Activated naive CD4-positive, alpha-beta T cell treated with anti-CD3 and anti-CD28 coated beads, Interleukin-2, amount 10 ng/mL, durations not matched to agents 7 days and 5 days (primary cell): ENCODE measurements at places on chromosomes 16 and 17.

DNA sequence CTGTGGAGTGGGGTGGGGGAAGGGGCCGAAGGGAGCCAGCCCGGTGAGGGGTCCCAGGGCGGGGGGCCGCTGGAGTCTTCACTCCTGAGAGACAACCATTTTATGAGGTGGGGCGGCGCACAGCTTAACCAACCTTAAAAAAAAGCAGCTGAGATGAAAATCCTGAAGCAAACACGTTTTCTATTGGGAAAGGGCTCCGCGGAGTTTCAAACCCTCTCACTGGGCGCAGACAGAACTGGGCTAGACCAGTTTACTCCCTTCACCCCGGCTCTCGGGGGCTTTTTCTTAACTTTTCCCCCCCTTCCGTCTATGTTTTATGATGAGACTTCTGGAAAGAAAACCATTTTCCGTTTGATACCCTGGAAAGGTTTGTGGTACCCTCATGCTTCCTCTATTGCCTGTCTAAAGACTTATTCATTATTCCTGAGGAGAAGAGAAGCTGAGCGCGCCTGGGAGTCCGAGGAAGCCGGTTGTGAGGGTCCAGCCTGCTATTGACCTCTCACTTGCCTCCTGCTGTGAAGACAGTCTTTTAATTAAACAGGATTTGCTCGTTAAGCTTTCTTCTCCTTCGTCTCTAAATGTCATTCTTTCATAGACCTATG, 482 bp upstream of the SSH2 start:
- no peak overlapping the region for H3K4me3 ChIP-seq
- H3K27ac ChIP-seq: no peak overlapping the region

DNA sequence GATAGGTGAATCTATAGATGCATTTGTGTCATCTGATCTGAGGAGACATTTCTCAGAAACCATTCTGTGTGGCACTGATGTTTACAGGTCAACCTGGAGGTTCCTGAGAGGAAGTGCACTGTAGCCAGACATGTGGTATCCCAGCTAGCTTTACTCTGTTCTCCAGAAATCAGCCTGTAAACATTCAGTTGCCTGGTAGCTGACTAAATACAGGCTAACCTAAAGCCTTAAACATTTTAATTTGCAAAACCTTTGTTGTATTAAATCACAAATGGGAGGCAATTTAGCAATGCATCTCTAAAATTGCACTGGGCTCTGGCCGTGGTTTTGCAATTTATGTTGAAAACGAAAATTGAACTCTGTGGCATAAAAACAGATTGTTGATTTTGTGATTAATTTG, 207.6 kb downstream of the FTO start:
- no peaks in the 10 kb centered on the region for H3K4me1 ChIP-seq
- H3K27me3 ChIP-seq: no peaks in the 10 kb centered on the region
- H3K27ac ChIP-seq: peak overlapping the region; percentile 60
- no peaks in the 10 kb centered on the region for H3K36me3 ChIP-seq

- no peak overlapping the region for H3K4me3 ChIP-seq
- peaks cover 9% of the 10 kb centered on the region for H3K36me3 ChIP-seq
- DNase-seq: no peak
- H3K27me3 ChIP-seq: no peaks in the 10 kb centered on the region
- no peak overlapping the region for H3K27ac ChIP-seq
Measured at GRCh38 chr17:17886226-17886625, 49.4 kb upstream of the SREBF1 start.

DNA sequence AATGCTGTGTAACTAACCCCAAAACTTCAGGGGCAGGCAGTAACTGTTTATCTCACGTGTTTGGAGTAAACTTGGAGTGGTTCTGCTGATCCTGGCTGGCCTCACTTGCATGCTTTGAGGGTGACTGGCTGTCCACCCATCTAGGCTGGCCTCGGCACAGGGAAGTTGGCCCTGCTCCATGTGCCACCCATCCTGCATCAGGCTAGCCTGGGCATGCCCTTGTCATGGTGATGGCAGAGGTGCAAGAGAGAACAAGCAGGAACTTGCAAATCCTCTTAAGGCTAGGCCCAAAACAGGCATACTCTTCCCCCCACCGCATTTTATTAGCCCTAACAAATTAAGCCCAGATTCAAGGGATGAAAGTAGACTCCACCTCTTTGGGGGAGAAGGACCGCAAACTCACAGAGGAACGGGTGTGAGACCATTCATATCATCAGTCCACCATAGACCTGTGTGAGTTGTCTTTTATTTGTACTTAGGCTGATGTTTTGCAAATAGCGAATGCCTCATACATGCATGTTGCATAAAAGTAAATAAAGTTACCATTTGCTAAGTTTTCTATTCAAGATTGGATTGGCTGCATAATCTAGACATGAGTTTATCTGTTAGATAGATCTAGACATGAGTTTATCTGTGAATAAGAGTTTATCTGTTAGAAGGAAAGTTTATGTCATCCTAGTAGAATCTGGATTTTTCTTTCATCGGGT, 221.0 kb downstream of the CCDC182 start:
- peaks cover 5% of the 10 kb centered on the region for H3K36me3 ChIP-seq
- H3K27ac ChIP-seq: peak overlapping the region; percentile 10
- no peak overlapping the region for H3K4me3 ChIP-seq
- no peaks in the 10 kb centered on the region for H3K27me3 ChIP-seq
- H3K4me1 ChIP-seq: peaks cover 8% of the 10 kb centered on the region
- no peak for DNase-seq
